ENCODE measurements at places on chromosomes 5 and 9.

GRCh38 chr9:91042541-91042940 lies 240.9 kb downstream of the SYK start:
- peaks cover 8% of the 10 kb centered on the region for H3K4me1 ChIP-seq
- DNase-seq: no peak

DNA sequence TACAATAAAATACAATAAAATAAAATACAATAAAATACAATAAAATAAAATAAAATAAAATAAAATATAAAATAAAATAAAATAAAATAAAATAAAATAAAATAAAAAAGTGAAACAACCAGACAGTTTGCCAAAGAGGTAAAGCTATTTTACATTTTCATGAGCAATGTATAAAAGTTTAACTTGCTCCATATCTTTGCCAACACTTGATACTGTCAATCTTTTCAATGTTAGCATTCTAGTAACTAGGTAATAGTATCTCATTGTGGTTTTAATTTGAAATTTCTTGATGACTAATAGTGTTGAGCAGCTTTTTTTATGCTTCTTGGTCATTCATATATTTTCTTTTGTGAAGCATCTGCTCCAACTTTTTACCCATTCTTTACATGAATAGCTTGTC lies 17.3 kb downstream of the TTC33 start:
- no peak overlapping the region for H3K4me3 ChIP-seq
- DNase-seq: no peak
- no peaks in the 10 kb centered on the region for H3K27me3 ChIP-seq
- H3K4me1 ChIP-seq: no peaks in the 10 kb centered on the region
- no peak overlapping the region for H3K27ac ChIP-seq

GRCh38 chr9:5579881-5580280 lies 49.0 kb upstream of the RIC1 start:
- H3K27ac ChIP-seq: no peak overlapping the region
- DNase-seq: no peak
- no peak overlapping the region for H3K4me3 ChIP-seq
- peaks cover 6% of the 10 kb centered on the region for H3K4me1 ChIP-seq
- H3K27me3 ChIP-seq: peaks cover 2% of the 10 kb centered on the region

GRCh38 chr5:82406205-82406773 lies 128.1 kb upstream of the RPS23 start:
- no peaks in the 10 kb centered on the region for H3K27me3 ChIP-seq
- peaks cover 7% of the 10 kb centered on the region for H3K4me1 ChIP-seq
- H3K36me3 ChIP-seq: no peaks in the 10 kb centered on the region
- DNase-seq: no peak

DNA sequence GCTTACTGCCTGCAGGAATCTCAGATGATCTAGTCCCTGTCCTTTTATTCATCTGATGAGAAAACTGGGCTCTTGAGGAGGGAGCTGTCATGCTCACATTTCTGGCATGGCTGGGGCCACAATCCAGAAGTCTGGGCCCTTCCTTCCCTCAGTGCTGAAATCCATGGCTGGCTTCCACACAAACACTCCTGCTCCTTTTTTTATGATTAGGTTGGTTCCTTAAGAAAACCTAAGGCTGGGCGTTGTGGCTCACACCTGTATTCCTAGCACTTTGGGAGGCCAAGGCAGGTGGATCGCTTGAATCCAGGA lies 1.3 kb downstream of the ACER2 start:
- H3K36me3 ChIP-seq: peaks cover 4% of the 10 kb centered on the region
- peak overlapping the region; percentile 100 for H3K27ac ChIP-seq
- peaks cover 26% of the 10 kb centered on the region for H3K4me1 ChIP-seq
- H3K4me3 ChIP-seq: peak overlapping the region; percentile 99
- DNase-seq: no peak

DNA sequence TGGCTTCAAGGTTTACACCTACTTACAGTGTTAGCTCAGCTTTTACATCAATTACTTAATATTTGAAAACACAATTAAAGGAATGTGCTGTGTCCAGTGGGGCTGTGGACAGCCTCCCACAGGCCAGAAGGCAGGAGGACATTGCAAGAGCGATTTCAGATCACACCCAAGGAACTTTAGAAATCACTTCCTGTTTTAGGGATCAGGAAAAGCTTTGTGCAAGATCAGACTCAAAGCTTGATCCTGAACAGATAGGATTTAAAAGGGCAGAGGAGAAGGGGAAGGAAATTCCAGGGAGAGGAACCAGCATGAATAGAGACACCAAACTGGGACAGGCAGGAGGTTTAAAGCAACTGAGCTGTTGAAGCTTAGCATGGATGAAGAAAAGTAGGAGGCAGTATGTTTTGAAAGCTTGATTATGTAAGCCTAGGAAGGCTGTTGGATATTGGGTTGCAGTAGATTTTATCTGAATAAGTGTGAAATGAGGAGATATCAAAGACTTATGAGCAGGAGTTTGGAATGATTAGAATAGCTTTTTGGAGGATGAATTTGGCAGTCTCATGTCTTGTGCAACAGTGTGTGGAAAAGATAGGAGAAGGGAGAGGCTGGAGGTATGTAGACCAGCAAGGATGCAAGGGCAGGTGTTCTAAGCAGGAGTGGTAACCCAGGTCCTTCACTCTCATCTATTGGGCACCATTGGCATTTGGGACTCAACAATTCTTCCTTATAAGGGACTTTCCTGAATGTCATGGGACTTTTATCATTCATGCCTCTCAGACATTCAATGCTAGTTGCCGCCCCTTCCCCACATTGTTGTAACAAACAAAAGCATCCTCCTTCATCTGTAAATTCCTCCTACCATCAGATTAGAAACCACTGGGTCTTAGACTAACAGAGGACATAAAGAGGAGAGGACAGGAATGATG lies 123.5 kb downstream of the TARS1 start:
- no peaks in the 10 kb centered on the region for H3K27me3 ChIP-seq
- H3K4me3 ChIP-seq: no peak overlapping the region
- no peaks in the 10 kb centered on the region for H3K36me3 ChIP-seq
- DNase-seq: no peak

DNA sequence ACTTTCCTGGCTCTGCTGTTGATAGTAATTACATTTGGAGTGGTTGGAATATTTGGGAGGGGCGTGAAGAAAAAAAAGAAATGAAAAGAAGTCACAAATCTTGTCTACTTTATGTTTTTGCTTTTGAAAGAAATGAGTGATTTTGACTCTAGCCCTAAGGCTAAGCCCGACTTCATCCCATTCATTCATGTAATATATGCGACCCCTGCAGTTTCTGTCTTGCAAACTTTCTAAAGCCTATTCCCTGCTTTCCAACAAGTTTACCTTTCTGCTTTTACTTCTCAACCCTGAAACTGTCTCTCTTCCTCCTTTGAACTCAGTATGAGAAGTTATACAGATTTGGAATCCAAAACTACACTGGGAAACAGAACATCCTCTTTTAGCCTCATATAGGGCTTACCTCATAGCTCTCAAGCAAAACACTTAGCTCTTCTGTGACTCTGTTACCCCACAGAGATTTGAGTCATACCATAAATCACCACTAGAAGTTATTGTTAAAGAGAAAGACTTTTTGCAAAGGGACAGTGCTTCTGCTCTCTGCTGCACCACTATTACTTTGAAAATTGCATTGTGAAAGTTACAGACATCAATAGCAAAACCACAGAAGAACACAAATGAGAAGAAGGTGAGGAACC lies 1.6 kb downstream of the CFAP95 start:
- DNase-seq: no peak
- H3K27ac ChIP-seq: no peak overlapping the region
- no peaks in the 10 kb centered on the region for H3K27me3 ChIP-seq
- H3K4me3 ChIP-seq: no peak overlapping the region
- no peaks in the 10 kb centered on the region for H3K36me3 ChIP-seq

DNA sequence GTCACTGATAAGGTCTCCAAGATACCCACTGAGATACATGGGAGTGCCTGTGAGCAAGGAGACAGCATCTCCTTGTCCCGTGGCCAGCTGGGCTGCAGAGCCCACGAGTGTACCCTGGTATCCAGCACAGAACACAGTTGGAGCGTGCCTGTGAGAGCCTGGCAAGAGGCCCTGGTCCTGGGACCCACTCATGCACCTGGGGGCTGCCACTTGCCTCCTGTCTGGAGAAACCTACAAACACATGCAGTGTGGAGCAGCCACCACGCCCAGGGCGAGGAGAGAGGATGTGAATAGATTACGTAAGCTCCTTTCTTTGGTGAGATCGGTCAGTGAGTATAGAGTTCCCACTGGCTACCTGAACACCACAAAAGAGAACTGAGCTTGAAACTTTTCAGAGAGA lies 88.3 kb downstream of the CTNND2 start:
- H3K36me3 ChIP-seq: no peaks in the 10 kb centered on the region
- no peaks in the 10 kb centered on the region for H3K4me1 ChIP-seq
- H3K4me3 ChIP-seq: no peak overlapping the region
- peaks cover 2% of the 10 kb centered on the region for H3K27me3 ChIP-seq
- no peak overlapping the region for H3K27ac ChIP-seq

- peaks cover 11% of the 10 kb centered on the region for H3K4me1 ChIP-seq
- H3K4me3 ChIP-seq: no peak overlapping the region
- no peak overlapping the region for H3K27ac ChIP-seq
- H3K36me3 ChIP-seq: no peaks in the 10 kb centered on the region
- no peak for DNase-seq
Measured at GRCh38 chr9:16139774-16140173, 586.9 kb downstream of the CCDC171 start.

- H3K36me3 ChIP-seq: no peaks in the 10 kb centered on the region
- peaks cover 2% of the 10 kb centered on the region for H3K4me1 ChIP-seq
- no peak overlapping the region for H3K27ac ChIP-seq
- H3K27me3 ChIP-seq: no peaks in the 10 kb centered on the region
- DNase-seq: no peak
Measured at GRCh38 chr5:50595199-50595598, 71.2 kb upstream of the PARP8 start.

DNA sequence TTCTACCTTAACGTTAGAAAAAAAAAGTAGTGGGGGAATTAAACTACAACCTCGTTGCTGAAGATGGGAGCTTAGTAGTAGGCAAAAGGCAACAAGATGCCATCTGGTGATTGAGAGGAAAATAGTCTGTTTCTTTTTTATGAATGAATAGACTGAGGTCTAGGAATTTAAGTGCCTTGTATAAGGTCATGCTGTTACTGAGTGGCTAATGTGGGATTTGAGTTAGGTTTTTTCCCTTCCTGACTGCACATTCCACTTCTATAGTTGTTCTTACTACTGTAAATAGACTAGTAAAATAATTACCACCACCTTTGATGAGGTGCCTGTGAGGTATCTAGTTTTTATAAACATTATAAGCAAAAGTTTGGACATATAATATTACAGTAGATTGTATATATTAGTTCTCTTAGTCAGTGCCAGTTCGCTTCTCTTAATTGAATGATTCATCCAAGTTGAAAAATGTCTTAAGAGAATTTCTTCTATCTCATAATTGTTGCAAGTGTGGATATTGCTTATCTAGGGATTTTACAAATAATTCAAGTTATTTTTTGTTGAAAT lies 19.1 kb downstream of the FSD1L start:
- no peak for DNase-seq
- peaks cover 3% of the 10 kb centered on the region for H3K27me3 ChIP-seq
- H3K36me3 ChIP-seq: peaks cover 28% of the 10 kb centered on the region
- no peaks in the 10 kb centered on the region for H3K4me1 ChIP-seq

GRCh38 chr5:153159616-153160015 lies 330.9 kb upstream of the GRIA1 start:
- no peaks in the 10 kb centered on the region for H3K4me1 ChIP-seq
- H3K36me3 ChIP-seq: no peaks in the 10 kb centered on the region
- H3K4me3 ChIP-seq: no peak overlapping the region
- H3K27me3 ChIP-seq: no peaks in the 10 kb centered on the region
- no peak for DNase-seq

DNA sequence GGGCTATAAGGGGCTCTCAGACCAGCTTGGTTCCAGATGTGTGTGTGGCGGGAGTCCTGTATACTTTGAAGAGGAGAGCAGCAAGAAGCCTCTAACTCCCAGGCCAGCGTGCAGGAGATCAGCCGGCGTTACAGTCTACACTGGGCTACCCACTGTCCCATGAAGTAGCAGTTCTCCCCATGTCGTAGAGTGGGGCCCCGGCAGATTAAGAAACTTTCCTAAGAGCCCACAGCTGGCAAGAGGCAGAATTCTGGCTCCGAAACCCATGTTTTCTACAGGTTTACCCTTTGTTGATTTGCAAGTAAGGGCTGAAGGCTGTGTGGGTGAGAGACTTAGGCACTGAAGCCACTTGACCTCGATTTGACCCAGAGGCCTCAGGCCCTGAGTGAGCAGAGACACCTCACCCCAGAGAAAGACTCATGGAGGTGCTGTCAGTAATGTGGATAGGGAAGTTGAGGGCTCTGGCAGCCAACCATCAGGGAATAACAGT lies 881 bp upstream of the B4GALT1 start:
- no peaks in the 10 kb centered on the region for H3K36me3 ChIP-seq
- H3K4me3 ChIP-seq: peak overlapping the region; percentile 82
- DNase-seq: no peak

DNA sequence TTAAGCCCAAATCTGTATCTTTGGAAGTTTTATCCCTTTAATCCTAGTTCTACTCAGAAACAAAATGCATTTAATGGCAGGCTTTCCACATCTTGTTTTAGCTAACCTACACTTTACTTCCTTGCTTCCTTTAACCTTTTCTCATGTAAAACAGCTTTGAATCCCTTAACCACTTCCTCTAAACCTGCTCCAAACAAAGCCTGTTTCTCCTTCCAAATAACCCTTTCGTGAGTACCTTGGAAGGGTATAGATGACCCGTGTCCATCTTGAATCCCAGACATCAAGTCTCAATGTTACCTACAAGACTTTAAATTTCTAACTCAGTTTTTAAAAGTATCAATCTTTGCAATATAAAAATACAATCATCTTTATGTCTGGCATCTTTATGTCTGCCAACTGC lies 78.4 kb downstream of the DROSHA start:
- no peak for DNase-seq
- H3K27me3 ChIP-seq: no peaks in the 10 kb centered on the region
- H3K4me1 ChIP-seq: no peaks in the 10 kb centered on the region
- no peak overlapping the region for H3K27ac ChIP-seq
- H3K4me3 ChIP-seq: no peak overlapping the region

DNA sequence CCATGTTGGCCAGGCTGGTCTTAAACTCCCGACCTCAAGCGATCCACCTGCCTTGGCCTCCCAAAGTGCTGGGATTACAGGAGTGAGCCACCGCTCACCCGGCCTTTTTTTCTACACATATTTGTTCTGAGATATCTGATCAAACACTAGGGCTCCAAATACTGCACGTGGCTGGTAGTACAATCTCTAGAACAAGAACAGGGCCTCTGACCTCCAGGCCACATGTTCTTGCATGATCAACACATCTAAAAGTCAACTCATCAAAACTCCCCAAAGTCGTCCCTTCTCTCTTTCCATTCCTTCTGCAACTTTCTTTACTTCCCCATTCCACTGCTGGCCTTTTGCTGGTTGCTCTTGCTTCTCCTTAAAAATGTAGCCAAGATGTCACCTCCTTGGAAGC lies 113.3 kb upstream of the LHFPL2 start:
- H3K36me3 ChIP-seq: no peaks in the 10 kb centered on the region
- H3K27ac ChIP-seq: no peak overlapping the region
- DNase-seq: no peak
- no peak overlapping the region for H3K4me3 ChIP-seq

- no peaks in the 10 kb centered on the region for H3K27me3 ChIP-seq
- DNase-seq: no peak
- H3K4me3 ChIP-seq: no peak overlapping the region
Measured at GRCh38 chr9:99141849-99142248, 36.9 kb downstream of the TGFBR1 start.
